ENCODE measurements at places on chromosomes 13 and 19. TPM values are rescaled to one million over a fixed set of nuclear protein-coding genes. Genes with fewer than 3 reads are reported as not detected.

RNF225 gene
- not detected for total RNA-seq

FXYD7 gene
- 34.3 TPM for total RNA-seq

HIF3A gene
- 16.9 TPM for total RNA-seq

ACP5 gene
- total RNA-seq: 4.4 TPM

COL4A1 gene
- 266 TPM for total RNA-seq

SLC7A1 gene
- total RNA-seq: 37.8 TPM

KCNC3 gene
- 4.5 TPM for total RNA-seq

All from spinal cord (tissue), 10 donors.